ENCODE measurements at places on chromosomes 7 and 10.

- no peak for DNase-seq
These were observed 15.1 kb downstream of the PSAP start for GRCh38 chr10:71835671-71836595.

GRCh38 chr10:128178302-128178958, 52.2 kb upstream of the MKI67 start:
- peak; percentile 55 for DNase-seq

- DNase-seq, result peak; percentile 29
These were observed 41.8 kb upstream of the LRRC18 start for GRCh38 chr10:48981310-48981907.

DNA sequence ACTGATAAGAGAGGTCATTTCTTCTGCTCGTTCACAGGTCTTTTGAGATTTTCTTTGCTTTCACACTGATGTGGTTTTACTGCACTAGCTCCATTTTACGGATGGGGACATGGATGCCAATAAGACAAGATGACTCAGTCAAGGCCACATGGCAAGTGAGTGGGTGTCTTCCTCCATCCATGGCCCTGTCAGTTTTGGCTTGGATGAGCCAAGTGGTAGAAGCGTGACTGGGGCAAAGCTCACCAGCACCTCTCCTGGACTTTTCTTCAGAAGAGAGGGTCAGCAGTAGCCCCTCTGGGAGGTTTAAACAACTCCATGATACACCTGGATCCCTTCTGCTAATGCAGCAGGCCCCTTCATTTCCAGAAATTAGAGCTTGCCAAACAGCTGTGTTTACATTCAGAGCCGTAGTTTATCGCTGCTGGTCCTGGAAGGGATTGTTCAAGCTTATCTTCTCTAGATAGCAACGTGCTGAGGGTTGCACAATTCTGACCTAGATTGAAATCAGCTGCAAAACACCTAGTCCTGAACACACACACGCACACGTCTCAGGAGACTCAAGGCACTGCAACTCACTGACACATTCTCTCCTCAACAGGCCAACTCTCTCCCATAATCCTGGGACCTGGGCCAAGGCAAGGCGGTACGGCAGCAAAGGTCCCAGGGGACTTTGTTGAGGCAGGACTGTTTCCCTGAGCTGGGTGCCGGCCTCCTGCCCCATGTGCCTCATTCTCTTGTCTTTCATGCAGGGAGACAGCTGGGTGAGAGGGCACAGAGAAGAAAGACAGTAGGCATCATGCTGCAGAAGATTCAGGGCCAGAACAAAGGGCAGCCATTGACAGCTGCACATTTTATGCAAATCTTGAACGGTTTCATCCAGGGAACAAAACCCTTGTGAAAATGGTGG, 14.2 kb upstream of the PDCD4 start:
- DNase-seq, result peak; percentile 49

- DNase-seq, result no peak
These were observed 292.2 kb upstream of the NPVF start for GRCh38 chr7:25520516-25520915.
